ENCODE measurements at places on chromosomes 2 and 18.

- DNase-seq = peak; percentile 71
Observed at GRCh38 chr18:3453540-3454364, 3.8 kb downstream of the TGIF1 start.

GRCh38 chr2:224405841-224406370 lies 4.0 kb upstream of the FAM124B start:
- no peak for DNase-seq

- DNase-seq = no peak
Observed at GRCh38 chr2:42060718-42061619, 13.1 kb downstream of the PKDCC start.

GRCh38 chr2:204966245-204966644 lies 421.0 kb downstream of the PARD3B start:
- DNase-seq = no peak

DNA sequence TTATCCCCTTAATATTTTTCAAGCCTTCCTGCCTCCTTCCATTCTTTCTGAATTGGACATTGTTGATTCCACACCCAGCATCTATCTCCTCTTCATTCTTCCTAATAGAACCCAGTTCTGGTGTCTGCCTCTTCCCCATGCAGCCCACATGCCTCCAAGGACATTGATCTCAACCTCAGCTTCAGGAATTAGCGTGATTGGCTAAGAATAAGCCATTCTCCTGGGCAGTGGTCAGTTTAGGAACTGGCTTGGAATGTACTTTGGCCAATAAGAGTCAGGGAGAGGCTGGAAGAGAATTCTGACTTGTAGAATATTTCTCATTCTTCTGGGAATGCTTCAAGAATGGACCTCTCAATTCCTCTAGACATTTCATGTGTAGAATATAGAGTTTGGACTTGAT lies 25.9 kb upstream of the GCC2 start:
- DNase-seq = no peak

DNA sequence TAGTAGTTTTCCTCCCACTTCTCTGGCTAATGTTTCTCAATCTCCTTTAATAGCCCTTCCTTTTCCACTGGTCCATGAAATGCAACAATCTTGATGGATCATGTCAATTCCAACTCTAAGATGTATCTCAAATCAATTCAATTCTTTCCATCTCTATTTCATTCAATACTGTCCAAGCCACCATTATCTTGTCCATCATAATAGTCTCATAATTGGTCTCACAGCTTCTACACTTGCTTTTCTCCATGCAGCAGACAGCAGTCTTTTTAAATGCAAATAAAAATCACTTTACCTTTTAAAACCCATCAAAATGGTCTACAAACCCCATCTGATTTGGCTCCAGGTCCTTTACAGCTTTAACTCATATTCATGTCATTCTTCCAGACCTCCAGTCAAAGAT lies 226.6 kb downstream of the EPHA4 start:
- no peak for DNase-seq

Measured in RWPE1 (cell line).